ENCODE measurements at places on chromosomes 7 and 10.

DNA sequence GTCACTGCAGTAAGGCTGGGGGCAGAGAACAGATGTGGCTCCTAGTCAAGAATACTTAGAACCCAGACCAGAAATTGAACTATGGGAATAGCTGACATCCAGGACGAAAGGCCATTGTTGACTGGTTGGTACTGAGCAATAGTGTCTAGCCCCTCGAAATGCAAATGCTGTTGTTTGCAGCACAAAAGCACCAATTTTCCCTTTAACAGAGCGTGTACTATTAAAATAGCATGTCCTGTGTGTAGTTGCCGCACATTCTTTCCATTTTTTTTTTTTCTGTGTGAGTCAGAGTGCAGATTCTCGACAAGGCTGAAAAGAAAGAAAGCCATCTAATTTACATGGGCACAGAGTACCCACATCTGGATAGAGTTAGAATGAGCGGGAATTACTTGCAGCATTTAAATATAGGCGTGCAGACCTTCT lies 302.4 kb downstream of the PTEN start:
- no peak for DNase-seq

- DNase-seq: no peak
Observed at GRCh38 chr10:100372415-100373297, 25.6 kb downstream of the SCD start.

- DNase-seq: no peak
Observed at GRCh38 chr7:100879685-100880261, 4.9 kb downstream of the SRRT start.

GRCh38 chr10:124158592-124158991 lies 65.2 kb upstream of the CHST15 start:
- DNase-seq: no peak

DNA sequence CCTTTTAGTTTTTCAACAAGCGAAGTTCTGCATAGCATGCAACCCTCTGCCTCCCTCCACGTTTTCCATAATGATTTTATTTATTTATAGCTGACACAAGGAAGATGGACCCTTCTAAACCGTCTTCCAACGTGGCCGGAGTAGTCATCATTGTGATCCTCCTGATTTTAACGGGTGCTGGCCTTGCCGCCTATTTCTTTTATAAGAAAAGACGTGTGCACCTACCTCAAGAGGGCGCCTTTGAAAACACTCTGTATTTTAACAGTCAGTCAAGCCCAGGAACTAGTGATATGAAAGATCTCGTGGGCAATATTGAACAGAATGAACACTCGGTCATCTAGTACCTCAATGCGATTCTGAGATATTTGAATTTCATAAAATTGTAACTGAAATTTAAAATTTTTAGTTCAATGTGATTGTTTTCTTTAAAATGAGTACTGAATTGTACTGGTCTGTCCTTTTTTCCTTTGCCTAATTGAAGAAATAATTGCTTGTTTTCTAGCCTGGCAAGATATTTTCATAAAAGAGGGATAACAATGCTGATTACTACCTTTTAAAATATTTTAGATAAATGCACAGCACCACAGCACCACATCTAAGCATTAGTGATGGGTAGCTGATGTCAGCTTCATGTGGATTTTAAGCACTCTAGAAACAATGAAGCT lies 41.5 kb upstream of the SLC39A12 start:
- DNase-seq: peak; percentile 68

DNA sequence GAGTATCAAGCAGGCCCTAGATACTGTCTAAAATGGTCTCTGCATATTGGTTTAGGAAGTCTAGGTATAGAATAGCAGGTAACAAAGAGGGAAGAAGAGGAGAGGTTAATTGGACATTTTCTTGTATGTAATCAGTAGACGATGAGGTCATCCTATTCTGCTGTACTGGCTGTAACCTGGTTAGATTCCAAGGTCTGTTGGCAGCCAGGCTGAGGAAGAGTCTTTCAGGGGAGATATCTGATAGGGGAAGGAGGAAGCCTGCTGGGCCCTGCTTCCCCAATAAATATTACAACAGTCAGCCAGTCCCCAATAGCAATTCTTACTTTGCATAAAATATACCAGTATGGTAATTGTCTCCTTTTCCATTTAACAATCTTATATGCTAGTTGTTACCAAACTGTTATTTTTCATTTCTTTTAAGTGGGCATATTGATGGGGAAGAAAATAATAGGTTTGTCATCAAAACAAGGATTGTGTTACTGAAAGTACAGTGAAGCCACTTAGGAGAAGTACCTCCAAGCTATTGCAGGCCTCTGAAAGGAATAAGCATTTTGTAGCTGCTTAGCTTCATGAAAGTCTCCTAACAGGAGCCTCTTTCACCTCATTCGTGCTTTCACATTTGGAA lies 186.4 kb downstream of the LRRC4 start:
- DNase-seq: peak; percentile 19

GRCh38 chr7:98869597-98870120 lies at the start of gene TMEM130:
TMEM130 (minus strand) TSS chr7:98870014; CDS start chr7:98869861, 153 bp downstream.
- no peak for DNase-seq

- no peak for DNase-seq
Observed at GRCh38 chr10:130492266-130492934, 356.2 kb downstream of the GLRX3 start.

GRCh38 chr7:57772126-57772924 lies 322.3 kb downstream of the ZNF716 start:
- DNase-seq: no peak

- peak; percentile 49 for DNase-seq
Observed at GRCh38 chr7:135645296-135645904, 16.9 kb upstream of the STMP1 start.
